ENCODE measurements at places on chromosomes 6 and 20. TPM values are rescaled to one million over a fixed set of nuclear protein-coding genes. Genes with fewer than 3 reads are reported as not detected.

GRCh38 chr20:31706607-31707257 is 15.9 kb downstream of the BCL2L1 start:
- DNase-seq: peak; percentile 88

GRCh38 chr20:625360-625932 is 15.3 kb upstream of the TCF15 start:
- no peak for DNase-seq

GRCh38 chr20:44839481-44839880 is 29.1 kb upstream of the RIMS4 start:
- no peak for DNase-seq

- DNase-seq: no peak
Measured at GRCh38 chr6:110310861-110311446, 47.2 kb downstream of the METTL24 start.

The TLDC2 gene
- not detected for total RNA-seq

The HDGFL1 gene
- not detected for total RNA-seq

Measured in upper lobe of left lung (tissue), 6 donors.